Heart right ventricle (tissue), 16 donors: ENCODE measurements at places on chromosomes 12 and 14. TPM values are rescaled to one million over a fixed set of nuclear protein-coding genes. Genes with fewer than 3 reads are reported as not detected.

DNA sequence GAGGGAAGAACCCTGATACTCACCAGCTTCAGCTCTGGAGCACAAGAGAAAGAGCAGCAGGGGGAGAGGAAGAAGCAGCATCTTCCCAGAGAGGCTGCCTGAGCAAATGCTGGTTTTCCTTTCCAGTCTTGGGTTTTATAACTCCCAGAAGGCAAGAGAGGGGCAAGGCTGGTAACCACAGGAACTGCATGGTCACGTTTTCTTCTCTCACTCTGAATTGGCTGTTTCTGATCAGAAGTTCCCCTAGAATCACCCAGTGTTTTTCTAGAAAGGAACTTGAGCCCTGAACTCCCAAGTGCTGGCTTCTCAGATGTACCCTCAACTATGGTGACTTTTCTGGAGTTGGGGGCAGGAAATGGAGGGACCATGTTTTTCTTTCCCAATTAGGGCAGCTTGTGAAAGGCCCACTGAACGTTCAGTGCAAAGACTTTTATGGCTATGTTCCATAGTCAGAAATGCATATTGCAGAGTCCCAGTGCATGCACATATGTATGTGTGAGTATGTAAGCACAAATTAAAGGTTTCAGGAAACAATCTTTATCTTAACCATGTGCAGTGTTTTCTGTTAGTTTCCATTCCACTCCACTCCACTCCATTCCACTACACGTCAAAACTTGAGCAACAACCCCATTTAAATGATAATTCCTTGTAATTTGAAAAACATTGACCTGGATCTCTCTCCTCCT is at the start of gene CMA1:
TSS of gene CMA1 (minus strand) at position 111 of the 686 bp plus-strand sequence. CDS start at position 81, 30 bp downstream.
- no peaks in the 10 kb centered on the region for H3K4me1 ChIP-seq
- H3K27ac ChIP-seq = no peak within 1 kb of the TSS
- no peak for DNase-seq
- no peak within 1 kb of the TSS for H3K4me3 ChIP-seq
- H3K27me3 ChIP-seq = no peaks in the 10 kb centered on the region
- H3K36me3 ChIP-seq = no peaks in the 10 kb centered on the region

- H3K27me3 ChIP-seq = peaks cover 2% of the 10 kb centered on the region
- DNase-seq = no peak
- H3K4me1 ChIP-seq = peaks cover 5% of the 10 kb centered on the region
- no peak overlapping the region for H3K4me3 ChIP-seq
- no peak overlapping the region for H3K27ac ChIP-seq
These were observed 146.5 kb upstream of the MYL2 start for GRCh38 chr12:111066744-111067437.

- H3K27me3 ChIP-seq = no peaks in the 10 kb centered on the region
- H3K4me1 ChIP-seq = peaks cover 63% of the 10 kb centered on the region
- no peak for DNase-seq
- H3K27ac ChIP-seq = peak overlapping the region; percentile 46
- no peak overlapping the region for H3K4me3 ChIP-seq
- H3K36me3 ChIP-seq = no peaks in the 10 kb centered on the region
These were observed 188.8 kb downstream of the TTC7B start for GRCh38 chr14:90627478-90627877.

GRCh38 chr12:125395583-125396215 is 330.5 kb downstream of the AACS start:
- H3K4me1 ChIP-seq = no peaks in the 10 kb centered on the region
- no peak overlapping the region for H3K4me3 ChIP-seq
- H3K36me3 ChIP-seq = no peaks in the 10 kb centered on the region
- no peak for DNase-seq
- H3K27ac ChIP-seq = no peak overlapping the region
- H3K27me3 ChIP-seq = no peaks in the 10 kb centered on the region

- DNase-seq = no peak
- H3K36me3 ChIP-seq = no peaks in the 10 kb centered on the region
- no peak overlapping the region for H3K4me3 ChIP-seq
- H3K27me3 ChIP-seq = peaks cover 58% of the 10 kb centered on the region
- H3K4me1 ChIP-seq = no peaks in the 10 kb centered on the region
These were observed 15.0 kb upstream of the FOXG1 start for GRCh38 chr14:28751467-28752058.

DNA sequence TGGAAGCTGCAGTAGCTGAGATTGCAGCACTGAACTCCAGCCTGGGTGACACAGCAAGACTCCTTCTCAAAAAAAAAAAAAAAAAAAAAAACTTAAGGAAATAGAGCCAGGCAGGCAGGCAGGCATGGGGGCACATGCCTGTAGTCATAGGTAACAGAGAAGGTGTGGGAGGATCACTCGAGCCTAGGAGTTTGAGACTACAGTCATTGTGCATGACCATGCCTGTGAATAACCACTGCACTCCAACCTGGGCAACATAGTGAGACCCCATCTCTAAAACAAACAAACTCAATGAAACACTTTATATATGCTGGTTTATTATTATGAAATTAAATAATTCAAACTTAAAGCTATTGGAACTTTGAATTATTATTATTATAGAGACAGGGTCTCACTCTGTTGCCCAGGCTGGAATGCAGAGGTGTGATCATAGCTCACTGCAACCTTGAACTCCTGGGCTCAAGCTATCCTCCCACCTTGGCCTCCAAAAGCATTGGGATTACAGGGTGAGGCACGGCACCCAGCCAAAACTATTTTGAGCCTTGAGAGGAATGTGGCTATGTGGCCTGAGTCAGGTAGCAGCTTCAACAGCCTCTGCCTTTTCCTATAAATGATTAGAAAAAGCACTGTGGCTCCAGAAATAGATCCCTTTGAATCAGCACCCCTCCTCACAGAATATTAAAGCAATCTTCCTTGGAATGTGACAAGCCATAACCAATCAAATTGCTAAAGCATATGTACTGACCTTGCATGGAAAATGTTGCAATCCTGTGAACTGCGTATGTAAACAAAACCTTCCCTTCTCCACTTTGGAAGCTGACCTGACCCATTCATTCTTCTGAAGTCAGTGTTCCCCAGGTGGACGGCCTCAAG is 34.7 kb upstream of the YY1 start:
- DNase-seq = no peak
- no peaks in the 10 kb centered on the region for H3K36me3 ChIP-seq
- no peak overlapping the region for H3K4me3 ChIP-seq
- no peak overlapping the region for H3K27ac ChIP-seq
- H3K4me1 ChIP-seq = no peaks in the 10 kb centered on the region

GRCh38 chr12:52253391-52254179 is 20.5 kb downstream of the KRT7 start:
- H3K4me3 ChIP-seq = no peak overlapping the region
- H3K27me3 ChIP-seq = peaks cover 70% of the 10 kb centered on the region
- no peaks in the 10 kb centered on the region for H3K36me3 ChIP-seq
- H3K4me1 ChIP-seq = peaks cover 21% of the 10 kb centered on the region
- DNase-seq = no peak

DNA sequence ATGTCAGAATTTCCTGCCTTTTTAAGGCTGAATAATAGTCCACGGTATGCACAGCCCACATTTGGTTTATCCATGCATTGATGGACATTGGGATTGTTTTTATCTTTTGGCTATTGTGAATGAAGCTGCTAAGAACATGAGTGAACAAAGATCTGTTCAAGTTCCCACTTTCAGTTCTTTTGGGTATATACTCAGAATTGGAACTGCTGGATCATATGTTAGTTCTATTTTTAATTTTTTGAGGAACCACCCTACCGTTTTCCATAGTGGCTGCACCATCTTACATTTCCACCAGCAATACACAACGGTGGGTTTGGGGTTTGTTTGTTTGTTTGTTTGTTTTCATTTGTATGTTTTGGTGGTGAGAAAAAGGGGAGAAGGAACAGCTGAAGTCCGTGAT is 6.4 kb downstream of the GPR68 start:
- H3K36me3 ChIP-seq = no peaks in the 10 kb centered on the region
- DNase-seq = no peak
- no peaks in the 10 kb centered on the region for H3K27me3 ChIP-seq
- no peak overlapping the region for H3K4me3 ChIP-seq
- no peak overlapping the region for H3K27ac ChIP-seq
- no peaks in the 10 kb centered on the region for H3K4me1 ChIP-seq

DNA sequence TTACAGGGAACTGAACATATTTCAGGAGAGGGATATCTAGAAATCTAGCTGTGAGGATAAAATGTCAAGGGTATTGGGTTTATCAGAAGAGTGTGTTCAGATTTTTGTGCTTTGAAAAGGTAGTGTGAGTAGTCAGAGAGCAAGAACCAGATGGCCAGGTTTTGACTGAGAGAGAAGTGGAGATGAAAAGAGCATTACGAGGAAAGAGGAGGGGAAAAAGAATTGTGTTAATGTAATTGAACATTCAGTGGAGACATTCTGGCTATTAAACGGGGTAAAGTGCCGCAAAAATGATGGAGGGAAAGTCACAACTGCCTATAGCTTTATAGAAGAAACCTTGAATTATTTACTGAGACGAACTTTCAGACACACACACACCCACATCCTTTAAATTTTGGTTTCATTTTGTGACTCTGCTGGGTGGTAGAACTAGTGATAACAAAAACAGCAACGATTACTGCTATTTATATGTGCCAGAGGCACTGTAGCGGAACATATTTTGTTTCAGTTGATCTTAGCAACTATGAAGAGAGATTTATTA is 213.6 kb downstream of the ERC1 start:
- peak overlapping the region; percentile 50 for H3K4me3 ChIP-seq
- no peaks in the 10 kb centered on the region for H3K4me1 ChIP-seq
- H3K27me3 ChIP-seq = no peaks in the 10 kb centered on the region
- no peak for DNase-seq
- peak overlapping the region; percentile 29 for H3K27ac ChIP-seq

DNA sequence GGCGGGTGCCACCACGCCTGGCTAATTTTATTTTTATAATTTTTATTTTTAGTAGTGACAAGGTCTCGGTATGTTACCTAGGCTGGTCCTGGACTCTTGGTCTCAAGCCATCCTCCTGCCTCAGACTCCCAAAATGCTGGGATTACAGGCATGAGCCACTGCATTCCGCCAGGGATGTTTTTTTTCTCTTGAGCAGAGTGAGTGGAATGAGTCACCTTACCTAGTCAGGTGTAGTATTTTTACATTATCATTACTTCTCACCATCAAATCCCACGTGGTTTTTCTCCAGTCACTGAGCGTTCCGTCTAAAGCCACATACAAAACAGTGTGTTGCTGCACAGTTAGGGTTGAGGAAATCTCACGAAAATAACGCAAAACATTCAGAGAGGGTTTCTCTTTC is 870 bp upstream of the TBPL2 start:
- H3K36me3 ChIP-seq = no peaks in the 10 kb centered on the region
- H3K4me1 ChIP-seq = peaks cover 9% of the 10 kb centered on the region
- DNase-seq = no peak
- H3K27me3 ChIP-seq = no peaks in the 10 kb centered on the region
- H3K27ac ChIP-seq = no peak overlapping the region

DNA sequence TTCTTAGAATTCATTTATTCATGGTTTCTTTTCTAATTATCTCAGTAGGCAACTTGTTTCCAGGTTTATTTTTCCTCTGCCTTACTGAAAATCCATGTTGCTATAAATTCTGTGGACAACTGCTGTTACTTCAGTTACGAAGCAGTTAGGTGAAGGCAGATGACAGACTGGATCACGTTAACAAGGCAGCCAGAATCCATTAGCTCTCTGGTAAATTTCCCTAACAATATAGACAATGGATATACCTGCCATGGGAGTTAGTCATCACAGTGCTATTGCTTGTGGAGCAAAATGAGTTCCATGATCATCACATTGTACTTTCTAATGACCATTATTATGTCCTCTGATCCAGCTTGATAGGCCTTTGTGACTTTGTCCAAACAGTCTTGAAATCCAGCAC is 291.5 kb downstream of the NELL2 start:
- H3K27ac ChIP-seq = no peak overlapping the region
- no peaks in the 10 kb centered on the region for H3K27me3 ChIP-seq
- no peaks in the 10 kb centered on the region for H3K36me3 ChIP-seq
- no peaks in the 10 kb centered on the region for H3K4me1 ChIP-seq
- no peak overlapping the region for H3K4me3 ChIP-seq

DNA sequence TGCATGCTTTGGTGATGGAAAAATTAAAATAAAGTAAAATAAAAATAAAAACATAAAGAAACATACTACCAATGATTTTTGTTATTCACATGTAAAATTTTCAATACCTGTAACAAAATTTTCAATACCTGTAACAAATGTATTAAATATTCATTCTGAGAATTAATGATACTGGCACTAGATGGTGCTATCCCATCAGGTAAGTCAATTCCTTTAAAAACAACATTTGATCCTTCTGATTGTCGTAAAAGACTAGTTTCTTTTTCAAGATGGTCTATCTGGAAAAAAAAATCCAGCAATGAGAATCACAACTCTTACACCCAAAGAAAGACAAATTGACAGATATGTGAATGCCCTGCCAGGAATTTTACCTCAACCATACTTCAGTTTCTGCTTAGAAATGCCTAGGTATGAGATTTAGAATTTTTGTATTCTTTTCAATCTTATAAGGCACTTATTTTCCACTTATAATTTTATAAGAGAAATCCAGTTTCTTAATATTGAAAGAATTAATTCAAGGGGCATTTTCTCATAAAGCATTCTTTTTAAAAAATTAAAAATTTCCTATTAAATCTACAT is 30.7 kb downstream of the CEP290 start:
- no peaks in the 10 kb centered on the region for H3K27me3 ChIP-seq
- no peak overlapping the region for H3K27ac ChIP-seq
- H3K4me1 ChIP-seq = no peaks in the 10 kb centered on the region
- DNase-seq = no peak
- H3K4me3 ChIP-seq = peak overlapping the region; percentile 30

- no peaks in the 10 kb centered on the region for H3K36me3 ChIP-seq
- no peak overlapping the region for H3K4me3 ChIP-seq
- no peaks in the 10 kb centered on the region for H3K27me3 ChIP-seq
- no peak for DNase-seq
These were observed 10.4 kb upstream of the GALNT16 start for GRCh38 chr14:69249603-69250002.

GRCh38 chr12:89239534-89239933 is 112.8 kb downstream of the DUSP6 start:
- peaks cover 48% of the 10 kb centered on the region for H3K4me1 ChIP-seq
- H3K27me3 ChIP-seq = no peaks in the 10 kb centered on the region
- H3K27ac ChIP-seq = peak overlapping the region; percentile 62

GLIPR1L1 gene
- not detected for total RNA-seq

ATP2A2 gene
- 1,060 TPM for total RNA-seq

SLC24A4 gene
- total RNA-seq = 0.32 TPM

KCNH5 gene
- not detected for total RNA-seq

PDE3A gene
- 192 TPM for total RNA-seq

BCL11B gene
- 0.31 TPM for total RNA-seq

GPR162 gene
- total RNA-seq = 4.9 TPM

NKX2-1 gene
- total RNA-seq = not detected
